ENCODE measurements at places on chromosomes 5 and 9.

GRCh38 chr5:14902826-14903560 is 31.4 kb upstream of the ANKH start:
- DNase-seq, result no peak

DNA sequence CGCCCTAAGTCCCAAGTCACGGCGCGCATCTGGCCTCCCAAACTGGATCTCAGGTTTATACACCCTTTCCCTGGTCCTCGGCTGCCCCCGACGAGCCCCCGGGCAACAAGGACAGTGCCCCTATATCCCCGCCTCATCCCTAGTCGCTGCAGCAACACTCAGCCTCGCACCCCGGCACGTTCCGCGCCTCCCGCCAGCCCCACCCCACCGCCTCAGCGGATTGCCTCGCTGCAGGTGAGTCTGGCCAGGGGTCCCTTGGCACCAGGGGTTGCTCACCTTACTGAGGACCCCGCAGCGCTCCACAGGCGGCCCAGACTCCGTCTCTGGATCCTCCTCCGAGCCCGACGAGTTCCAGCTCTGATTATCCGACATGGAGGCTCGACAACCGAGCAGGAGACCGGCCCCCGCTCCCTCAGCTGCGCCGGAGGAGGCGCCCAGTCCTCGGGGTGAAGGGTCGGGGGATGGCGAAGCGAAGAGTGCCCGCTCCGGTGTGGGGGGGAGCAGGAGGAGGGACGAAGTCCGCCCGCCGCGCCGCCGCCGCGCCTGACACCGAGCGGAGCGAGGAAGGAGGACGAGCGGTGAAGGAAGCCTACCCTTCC is 494 bp downstream of the CERT1 start:
- peak; percentile 11 for DNase-seq

GRCh38 chr9:79384091-79384490 is 187.7 kb upstream of the TLE4 start:
- no peak for DNase-seq

DNA sequence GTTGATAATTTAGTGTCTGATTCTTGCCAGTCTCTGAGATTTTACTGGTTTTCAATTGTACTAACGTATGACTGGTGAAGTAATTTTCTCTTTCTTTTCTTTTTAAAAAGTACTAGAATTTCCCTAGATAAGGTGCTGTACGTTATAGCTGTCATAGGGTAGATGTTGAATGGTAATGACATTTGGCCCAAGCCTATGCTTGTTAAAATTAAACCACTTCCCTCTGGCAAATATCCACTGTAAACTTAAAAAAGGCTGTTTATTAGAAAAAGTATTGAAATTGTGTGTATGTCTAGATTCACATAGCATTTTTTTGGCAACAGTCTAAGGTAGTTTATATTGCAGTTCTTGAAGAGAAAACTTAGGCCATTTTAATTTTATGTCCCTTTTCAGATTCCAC is 97.6 kb downstream of the NNT start:
- no peak for DNase-seq

GRCh38 chr5:169609716-169610115 is 26.1 kb downstream of the SPDL1 start:
- DNase-seq, result no peak

DNA sequence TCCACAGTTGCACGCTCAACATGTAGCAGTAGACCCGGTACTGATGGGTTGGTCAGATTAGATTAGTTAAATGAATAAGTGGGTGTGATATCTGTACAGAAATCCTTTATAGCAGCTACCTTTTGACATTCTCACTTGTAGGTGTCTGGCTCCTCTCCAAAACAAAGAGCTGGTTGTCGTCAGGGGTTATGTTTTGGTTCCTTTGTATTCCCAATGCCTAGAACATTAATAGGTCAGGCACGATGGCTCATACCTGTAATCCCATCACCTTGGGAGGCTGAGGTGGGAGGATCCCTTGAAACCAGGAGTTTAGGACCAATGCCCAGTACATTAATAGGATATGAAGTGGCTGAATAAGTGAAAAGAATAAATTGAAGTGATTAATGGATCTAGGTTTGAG is 182.1 kb downstream of the SNCAIP start:
- DNase-seq, result no peak

GRCh38 chr5:99320436-99320835 is 391.6 kb upstream of the CHD1 start:
- no peak for DNase-seq

DNA sequence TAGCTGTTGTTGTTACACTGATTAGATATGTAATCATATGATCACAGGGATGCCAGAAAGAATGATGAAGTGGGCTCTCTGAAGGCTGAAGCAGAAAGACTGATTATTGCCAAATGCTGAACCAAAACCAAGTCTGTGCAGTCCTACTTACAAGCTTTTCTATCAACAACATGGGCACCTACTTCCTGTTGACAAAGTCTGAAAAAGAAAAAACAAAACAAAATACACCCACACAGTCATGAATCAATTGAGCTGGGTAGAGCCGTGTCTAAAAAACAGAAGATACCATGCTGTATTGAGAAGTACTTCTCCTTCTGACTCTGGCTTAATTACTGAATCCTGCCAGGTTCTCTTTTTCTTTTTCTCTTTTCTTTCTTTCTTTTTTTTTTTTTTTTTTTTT is 363.4 kb downstream of the RAB3C start:
- no peak for DNase-seq

DNA sequence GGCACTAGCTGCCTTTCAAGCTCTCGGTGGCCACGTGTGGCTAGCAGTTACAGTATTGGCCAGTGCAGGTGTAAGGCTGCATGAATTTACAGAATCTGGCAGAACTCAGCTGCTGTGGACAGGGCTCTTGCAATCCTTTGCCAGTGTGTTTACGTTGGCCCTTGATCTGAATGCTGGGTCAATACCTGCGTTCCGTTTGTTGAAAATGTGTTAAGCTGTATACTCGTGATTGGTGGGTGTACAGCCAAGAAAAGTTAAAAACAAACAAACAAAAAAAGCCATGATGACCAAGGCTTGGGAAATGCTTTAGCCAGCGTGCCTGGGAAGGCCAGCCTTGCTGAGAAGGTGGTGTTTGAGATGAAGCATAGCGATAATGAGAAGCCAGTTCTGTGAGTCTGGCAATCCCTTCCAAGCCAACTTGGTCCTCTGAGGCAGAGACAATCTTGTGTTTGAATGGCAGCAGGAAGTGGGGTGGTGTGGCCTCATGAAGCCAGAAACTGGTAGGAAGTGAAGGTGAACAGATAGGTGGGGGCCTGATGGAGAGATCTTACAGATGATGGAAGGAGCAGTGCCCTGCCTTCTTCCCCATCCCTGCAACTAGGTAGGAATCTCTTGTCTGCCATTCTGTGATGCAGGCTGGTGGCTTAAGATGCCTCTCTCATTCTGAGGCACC is 820 bp upstream of the CFAP90 start:
- peak; percentile 65 for DNase-seq

Measured in T47D (cell line).